ENCODE measurements at places on chromosomes 16 and 17.

DNA sequence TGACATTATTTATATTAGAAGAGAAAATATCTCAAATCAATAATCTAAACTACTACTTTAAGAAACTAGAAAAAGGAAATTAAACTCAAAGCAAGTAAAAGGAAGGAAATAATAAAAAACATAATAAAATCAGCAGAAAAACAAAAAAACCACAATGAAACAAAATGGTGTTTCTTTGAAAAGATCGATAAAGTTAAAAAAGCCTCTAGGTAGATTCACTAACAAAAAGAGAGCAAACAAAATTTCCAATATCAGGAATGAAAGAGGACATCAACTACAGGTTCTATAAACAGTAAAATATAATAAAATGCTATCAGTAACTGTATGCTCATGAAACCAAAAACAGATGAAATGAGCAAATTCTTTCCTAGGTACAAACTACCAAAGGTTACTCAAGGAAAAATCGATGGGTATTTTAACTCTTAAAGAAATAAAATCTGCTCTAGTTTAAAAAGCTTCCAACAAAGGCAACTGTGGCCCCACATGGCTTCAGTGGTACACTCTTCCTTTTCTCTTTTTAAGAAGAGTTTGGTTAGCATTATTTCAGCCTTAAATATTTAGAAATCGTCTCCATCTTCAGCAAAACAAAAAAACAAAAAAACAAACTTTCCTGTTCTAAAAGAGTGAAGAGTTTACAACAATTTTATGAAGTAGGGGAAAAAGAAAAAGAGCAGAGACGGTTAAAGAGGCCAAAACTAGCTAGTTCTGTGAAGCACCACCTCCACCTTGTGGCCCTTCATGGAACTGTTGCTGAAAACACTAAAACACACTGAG lies 102.2 kb downstream of the TRIM37 start:
- peak; percentile 79 for DNase-seq

- DNase-seq = no peak
These were observed 15.0 kb downstream of the CUEDC1 start for GRCh38 chr17:57940231-57940630.

GRCh38 chr17:9183306-9183705 lies 162.0 kb downstream of the NTN1 start:
- no peak for DNase-seq

DNA sequence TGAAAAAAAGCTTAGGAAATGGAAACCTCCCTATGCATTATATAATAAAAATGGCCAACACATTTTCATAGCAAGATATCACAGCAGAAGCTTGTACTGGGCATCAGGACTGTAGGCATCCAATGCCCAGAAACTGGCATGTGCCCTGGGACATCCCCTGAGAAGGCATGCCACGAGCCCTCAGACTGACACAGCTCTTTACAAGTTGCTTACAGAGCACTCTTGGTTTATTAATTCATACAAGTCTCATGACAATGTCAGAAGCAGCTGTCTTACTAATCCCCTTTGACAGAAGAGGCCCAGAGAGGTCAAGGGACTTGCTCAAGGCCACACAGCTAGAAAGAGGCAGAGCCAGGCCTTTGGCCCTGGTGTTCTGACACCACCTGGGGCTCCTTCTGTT lies 5.6 kb upstream of the CCL2 start:
- DNase-seq = no peak

DNA sequence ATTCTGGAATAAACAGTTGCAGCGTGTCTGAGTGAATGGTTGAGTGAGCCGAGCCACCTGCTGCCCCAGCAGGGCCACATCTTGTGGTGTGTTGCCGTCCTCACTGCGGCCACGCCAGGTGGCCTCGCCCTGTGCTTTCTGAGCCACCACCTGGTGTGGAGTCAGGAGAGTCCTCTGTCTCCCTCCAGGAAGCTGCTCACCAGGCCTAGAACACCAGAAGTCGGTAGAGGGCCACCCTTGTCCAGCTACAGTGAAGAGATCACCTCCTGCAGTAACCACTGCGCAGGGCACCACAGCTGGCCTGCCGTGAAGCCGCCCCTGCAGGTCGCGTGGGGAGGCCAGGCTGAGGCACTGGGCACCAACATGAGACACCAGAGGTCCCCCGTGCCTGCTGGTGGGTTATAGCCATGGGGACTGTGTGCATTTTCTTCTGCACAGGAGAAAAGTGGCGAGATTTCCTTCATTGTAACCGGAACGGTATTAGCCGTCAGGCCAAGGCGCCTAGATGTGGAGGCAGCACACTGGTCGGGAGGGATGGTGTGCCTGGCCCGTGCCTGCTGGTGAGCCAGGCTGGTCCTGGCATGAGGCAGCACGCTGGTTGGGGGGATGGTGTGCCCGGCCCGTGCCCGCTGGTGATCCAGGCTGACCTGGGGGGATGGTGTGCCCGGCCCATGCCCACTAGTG lies 28.9 kb upstream of the FOXK2 start:
- DNase-seq = no peak

GRCh38 chr16:763369-764183 lies 3.0 kb downstream of the MSLN start:
- no peak for DNase-seq

DNA sequence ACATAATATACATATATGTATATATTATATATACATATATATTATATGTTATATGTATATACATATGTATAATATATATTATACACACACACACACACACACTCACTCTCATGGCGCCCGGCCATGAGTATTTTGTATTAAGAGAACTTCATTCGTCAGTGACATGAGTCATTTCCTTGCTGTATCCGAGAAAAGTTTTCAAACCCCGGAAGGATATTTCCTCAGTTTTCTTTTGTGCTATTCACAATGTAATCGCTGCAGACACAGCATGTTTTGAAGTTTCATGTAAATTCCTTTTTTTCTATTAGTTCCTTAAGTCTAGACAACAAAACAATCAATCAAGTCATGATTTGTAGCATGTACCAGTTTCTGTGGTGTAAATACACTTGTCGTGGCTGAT lies 33.3 kb downstream of the OR1D5 start:
- DNase-seq = no peak

GRCh38 chr16:10967986-10968385 lies 23.6 kb downstream of the CLEC16A start:
- DNase-seq = no peak

- no peak for DNase-seq
These were observed 146.7 kb downstream of the KCNJ12 start for GRCh38 chr17:21522755-21523336.

DNA sequence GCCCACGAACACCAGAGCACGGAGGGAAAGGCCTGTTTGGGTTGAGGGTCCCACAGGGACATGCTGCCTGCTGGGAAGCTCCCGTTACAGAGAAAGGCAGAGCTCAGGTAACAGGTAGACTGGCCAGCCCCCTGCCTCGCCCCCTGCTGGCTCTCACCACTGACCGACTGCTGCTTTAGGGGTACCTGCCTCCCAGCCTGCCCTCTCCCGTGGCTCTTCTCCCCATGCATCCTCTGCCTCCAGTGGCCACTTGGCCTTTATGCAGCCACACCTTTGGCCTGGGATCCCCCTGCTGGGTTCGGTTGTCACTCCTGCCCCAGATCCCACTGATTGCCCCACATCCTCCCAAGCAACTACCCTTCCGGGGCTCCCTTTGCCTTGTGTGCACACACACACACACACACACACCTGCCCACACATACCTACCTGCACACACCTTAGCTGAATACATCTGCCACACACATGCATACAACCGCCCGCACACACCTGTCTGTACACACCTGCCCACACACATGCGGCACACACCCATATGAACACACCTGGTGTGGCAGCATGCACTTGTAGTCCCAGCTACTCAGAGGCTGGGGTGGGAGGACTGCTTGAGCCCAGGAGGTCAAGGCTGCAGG lies 7.1 kb downstream of the MCRIP1 start:
- no peak for DNase-seq

GRCh38 chr16:20614186-20615141 lies 38.3 kb upstream of the ACSM2B start:
- DNase-seq = no peak

DNA sequence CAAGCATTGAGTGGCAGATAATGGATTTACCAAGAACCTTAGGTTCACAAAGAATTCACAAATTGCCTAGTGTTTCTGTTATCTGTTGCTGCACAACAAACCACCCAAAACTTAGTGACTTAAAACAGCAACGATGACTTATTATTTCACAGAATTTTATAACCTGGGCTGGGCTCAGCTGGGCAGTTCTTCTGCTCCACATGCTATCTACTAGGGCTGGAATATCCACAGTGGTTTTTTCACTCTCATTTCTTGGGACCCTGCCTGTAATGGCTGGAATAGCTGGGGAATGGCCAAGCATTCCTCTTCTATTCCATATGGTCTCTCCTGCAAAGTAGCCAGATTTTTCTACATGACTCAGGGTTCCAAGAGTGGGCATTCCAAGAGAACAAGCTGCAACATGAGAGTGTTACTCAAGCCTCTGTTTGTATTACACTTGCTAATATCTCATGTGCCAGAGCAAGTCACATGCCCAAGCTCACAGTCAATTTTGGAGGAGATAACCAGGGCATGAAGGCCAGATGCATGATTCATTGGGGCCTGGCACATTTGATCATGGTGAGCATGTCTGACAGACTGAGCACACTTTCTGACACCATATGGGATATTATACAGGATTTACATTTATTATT lies 4.9 kb upstream of the PSMD7 start:
- no peak for DNase-seq

- DNase-seq = no peak
These were observed at the start of gene FMNL1 for GRCh38 chr17:45221081-45222013. TSS of gene FMNL1 (plus strand) at chr17:45221885. CDS start at chr17:45222125, 240 bp downstream.

DNA sequence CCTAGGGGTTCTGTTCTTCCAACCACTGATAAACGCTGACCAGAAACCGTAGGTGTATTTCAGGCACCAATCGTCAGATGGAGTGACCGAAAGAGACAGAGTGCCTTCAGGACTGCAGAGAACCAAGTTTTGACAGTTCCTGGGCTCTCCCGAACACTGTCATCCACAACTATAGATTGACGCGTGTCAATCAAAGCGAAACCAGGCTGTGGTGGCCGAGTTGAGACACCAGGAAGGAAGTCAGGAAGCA lies 11.9 kb upstream of the AURKB start:
- no peak for DNase-seq

GRCh38 chr16:29993903-29994599 lies 1.4 kb downstream of the HIRIP3 start:
- no peak for DNase-seq

DNA sequence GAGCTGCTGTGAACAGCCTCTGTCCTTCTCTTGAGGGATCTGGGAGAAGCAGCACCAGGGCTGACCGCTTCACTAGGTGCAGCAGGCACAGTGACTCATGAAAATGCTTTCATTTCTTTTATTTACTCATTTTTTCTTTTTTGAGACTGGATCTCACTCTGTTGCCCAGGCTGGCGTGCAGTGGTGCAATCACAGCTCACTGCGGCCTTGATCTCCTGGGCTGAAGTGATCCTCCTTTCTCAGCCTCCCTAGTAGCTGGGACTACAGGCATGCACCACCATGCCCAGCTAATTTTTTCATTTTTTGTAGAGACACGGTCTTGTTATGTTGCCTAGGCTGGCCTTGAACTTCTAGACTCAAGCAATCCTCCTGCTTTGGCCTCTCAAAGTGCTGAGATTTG lies 216.8 kb upstream of the EEF2KMT start:
- DNase-seq = no peak

- DNase-seq = no peak
These were observed 36.7 kb downstream of the NOG start for GRCh38 chr17:56630202-56630601.

DNA sequence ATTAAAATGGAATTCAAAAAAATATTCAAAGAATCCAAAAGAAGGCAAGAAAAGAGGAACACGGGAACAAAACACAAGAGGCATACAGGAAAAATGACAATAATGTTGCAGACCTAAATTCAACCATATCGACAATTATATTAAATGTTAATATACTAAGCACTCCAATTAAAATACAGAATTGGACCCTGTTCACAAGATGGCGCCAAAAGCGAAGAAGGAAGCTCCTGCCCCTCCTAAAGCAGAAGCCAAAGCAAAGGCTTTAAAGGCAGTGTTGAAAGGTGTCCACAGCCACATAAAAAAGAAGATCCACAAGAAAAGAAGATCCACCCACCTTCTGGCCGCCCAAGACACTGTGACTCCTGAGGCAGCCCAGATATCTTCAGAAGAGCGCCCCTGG lies 6.3 kb upstream of the XAF1 start:
- no peak for DNase-seq

GRCh38 chr17:5164436-5164835 lies 27.2 kb downstream of the ZNF594 start:
- no peak for DNase-seq

DNA sequence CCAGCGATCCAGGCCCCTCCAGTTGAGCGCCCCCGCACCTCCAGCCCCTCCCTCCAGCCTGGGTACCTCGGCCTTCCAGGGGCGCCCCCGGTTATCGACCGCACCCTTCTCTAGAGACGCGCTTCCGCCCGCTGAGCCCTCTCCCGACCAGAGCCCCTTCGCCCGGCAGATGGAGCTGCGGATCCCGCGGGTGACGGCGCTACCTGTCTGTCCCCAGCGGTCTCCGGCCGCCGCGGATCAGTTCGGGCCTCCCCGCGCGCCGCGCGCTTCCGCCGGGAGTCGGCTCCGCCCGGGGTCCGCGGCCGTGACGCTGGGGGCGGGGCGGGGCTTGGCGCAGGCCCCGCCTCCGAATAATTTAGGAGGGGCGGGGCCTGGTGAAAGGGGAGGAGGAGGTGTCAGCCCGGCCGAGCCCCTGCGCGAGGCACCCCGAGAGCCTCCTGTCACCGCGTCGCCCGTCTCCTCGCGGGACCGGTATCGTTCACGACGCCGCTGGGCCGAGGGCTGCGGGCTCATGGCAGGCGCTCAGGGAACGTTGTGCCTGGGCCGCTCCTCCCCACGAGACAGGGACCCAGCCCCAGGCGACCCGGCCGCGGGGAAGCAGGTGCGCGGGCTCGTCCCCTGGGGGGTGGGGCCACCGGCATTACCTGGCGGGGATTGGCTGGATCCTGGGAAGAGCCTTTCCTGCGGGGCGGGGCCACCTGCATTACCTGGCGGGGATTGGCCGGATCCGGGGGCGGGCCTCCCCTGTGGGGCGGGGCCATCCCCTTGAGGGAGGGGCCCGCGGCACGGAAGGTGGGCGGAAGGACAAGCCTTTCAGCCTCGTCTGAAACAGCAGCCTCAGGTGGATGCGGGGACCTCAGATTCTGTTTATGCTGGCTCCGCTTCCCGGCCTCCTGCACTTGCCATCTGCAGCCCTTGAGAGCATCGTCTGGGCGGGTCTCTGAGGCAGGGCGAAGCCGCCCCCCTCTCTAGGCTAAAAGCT lies at the start of gene SPATA2L:
Gene SPATA2L (minus strand): TSS at position 281 of the 982 bp plus-strand sequence. CDS start 473 bp downstream, outside the sequence.
- DNase-seq = peak; percentile 66

Data from omental fat pad (tissue), 4 donors.